Omental fat pad (tissue), 4 donors: ENCODE measurements at places on chromosomes 16 and 17. TPM values are rescaled to one million over a fixed set of nuclear protein-coding genes. Genes with fewer than 3 reads are reported as not detected.

The PDILT gene
- total RNA-seq, result not detected

The ASGR1 gene
- total RNA-seq, result 1.2 TPM

The SLC35B1 gene
- 45.5 TPM for total RNA-seq

The PPP1R1B gene
- total RNA-seq, result 16.3 TPM

The DPEP3 gene
- total RNA-seq, result not detected

The ZG16 gene
- total RNA-seq, result not detected

The ADAM11 gene
- total RNA-seq, result 0.38 TPM

The SOX8 gene
- 1.4 TPM for total RNA-seq

The ACSM2A gene
- not detected for total RNA-seq

The SLC5A11 gene
- 0.32 TPM for total RNA-seq

The KRT14 gene
- total RNA-seq, result not detected

The KRTAP4-4 gene
- total RNA-seq, result not detected

The OR4D1 gene
- not detected for total RNA-seq

The CTRB1 gene
- not detected for total RNA-seq

The AARS1 gene
- 84.6 TPM for total RNA-seq

The ST6GALNAC1 gene
- total RNA-seq, result 0.46 TPM

The SOCS1 gene
- 26.2 TPM for total RNA-seq

The TEDC2 gene
- total RNA-seq, result 1.1 TPM

The KRT15 gene
- 0.31 TPM for total RNA-seq

The ZNF646 gene
- 10.7 TPM for total RNA-seq

The SPATA22 gene
- not detected for total RNA-seq

The KRT222 gene
- total RNA-seq, result 3.5 TPM

The RHBDL1 gene
- total RNA-seq, result not detected

The ITGAD gene
- 0.28 TPM for total RNA-seq

The VAT1L gene
- total RNA-seq, result 1.3 TPM

The IGSF6 gene
- total RNA-seq, result 3.9 TPM

The KRTAP9-4 gene
- not detected for total RNA-seq

The OSGIN1 gene
- 12.1 TPM for total RNA-seq

The ALDH3A1 gene
- total RNA-seq, result 3.8 TPM

The SDR42E1 gene
- total RNA-seq, result 2.2 TPM

The KRTAP2-2 gene
- not detected for total RNA-seq

The CETP gene
- 0.84 TPM for total RNA-seq

The EVI2B gene
- 13.5 TPM for total RNA-seq

The TBX6 gene
- 0.36 TPM for total RNA-seq

The CIAO2B gene
- 50.4 TPM for total RNA-seq

The MAF gene
- 83.6 TPM for total RNA-seq

The JUP gene
- total RNA-seq, result 34.8 TPM
